Cerebellar nuclear complex (tissue), 1 donor: ENCODE measurements at places on chromosomes 3 and 15.

DNA sequence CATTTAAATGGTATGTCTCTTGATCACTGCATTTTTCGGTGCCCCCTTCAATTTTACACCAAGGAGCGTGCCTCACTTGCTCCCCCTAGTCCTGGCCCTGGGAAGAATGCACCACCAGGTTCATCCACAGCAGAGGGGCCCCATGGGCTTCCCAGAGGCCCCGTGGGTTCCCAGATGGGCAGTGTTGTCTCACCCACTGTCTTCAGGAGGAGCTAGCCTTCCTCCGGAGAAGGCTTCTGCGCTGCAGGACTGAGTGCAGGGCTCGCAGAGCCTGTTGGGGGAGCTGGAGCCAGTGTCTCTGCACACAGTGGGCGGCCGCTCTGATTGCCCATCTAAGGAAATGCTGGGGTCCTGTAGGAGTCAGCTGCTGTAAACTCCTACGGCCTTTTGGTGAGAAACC is 45.9 kb downstream of the POLR2M start:
- DNase-seq, result no peak

GRCh38 chr3:188507244-188507720 is 353.3 kb downstream of the LPP start:
- DNase-seq, result no peak

DNA sequence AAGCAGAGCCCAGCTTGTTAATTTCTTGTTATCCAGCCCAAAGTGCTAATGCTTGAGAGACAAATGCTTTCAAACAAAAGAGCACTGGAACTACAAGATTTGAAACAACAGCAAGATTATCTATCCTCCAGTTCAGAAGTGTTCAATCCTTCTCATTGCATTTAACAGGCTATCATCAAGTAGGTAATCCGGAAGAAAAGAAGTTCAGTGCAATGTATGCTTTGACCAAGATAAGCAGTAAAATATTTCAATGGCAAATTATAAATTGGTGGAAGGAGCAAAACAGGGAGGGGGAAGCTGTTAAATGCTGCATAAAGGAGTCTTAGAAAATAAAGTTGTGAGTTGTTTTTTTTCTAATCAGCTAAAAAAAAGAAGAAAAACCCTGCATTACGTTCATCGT is 8.8 kb downstream of the LRIG1 start:
- no peak for DNase-seq

- DNase-seq, result no peak
Observed at GRCh38 chr3:133930341-133930933, 34.8 kb upstream of the RAB6B start.

- DNase-seq, result peak; percentile 27
Observed at GRCh38 chr3:15332405-15333098, at the start of gene SH3BP5. Gene SH3BP5, minus strand, starts transcription at chr3:15332586. Its CDS starts 178 bp downstream, at chr3:15332408.

DNA sequence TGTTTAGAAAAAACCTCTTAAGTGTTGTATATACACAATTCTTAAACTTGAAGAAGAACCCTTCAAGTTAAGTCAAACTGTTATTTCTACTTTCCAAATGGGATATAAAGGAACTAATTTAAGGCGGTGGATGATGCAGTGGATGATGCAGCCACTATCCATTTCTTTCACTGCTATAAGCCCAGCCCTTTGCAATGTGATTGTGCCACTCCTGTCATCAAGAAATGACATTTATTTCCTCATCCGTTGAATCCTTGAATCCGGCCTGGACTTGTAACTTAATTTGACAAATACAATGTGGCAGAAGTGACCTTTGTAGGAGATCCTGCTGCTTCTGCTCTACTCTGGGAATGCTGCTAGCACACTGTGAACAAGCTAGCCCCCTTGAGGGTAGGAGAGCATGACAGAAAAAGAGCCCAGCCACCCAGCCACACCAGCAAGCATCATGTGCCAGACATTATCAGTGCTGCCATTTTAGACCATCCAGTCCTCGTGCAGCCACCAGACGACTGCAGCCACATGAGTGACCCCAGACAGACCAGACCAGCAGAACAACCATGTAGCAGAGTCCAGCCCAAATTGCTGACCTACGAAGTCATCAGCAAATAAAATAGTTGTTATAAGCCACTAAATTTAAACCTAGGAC is 47.4 kb downstream of the UACA start:
- DNase-seq, result no peak

DNA sequence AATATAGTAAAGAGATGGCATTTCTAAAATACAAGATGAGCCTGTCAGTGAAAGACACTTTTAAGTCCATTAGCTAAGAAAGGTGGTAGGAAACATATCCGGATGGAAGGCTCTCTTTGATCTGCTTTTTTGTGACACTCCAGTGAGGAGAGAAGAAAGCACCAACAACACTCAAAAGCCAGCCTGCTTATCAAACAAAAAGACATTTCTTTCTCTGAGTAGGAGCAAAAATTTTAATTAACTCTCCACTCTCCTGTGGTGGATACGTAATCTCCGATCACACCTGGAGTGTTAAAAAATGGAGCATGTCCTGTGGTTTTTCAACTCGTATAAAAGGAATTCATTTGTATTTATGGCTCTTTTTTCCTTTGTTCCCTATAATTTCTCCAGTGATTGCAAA is 65.3 kb downstream of the OXNAD1 start:
- DNase-seq, result no peak

GRCh38 chr15:96340598-96341512 is 10.4 kb downstream of the NR2F2 start:
- no peak for DNase-seq

DNA sequence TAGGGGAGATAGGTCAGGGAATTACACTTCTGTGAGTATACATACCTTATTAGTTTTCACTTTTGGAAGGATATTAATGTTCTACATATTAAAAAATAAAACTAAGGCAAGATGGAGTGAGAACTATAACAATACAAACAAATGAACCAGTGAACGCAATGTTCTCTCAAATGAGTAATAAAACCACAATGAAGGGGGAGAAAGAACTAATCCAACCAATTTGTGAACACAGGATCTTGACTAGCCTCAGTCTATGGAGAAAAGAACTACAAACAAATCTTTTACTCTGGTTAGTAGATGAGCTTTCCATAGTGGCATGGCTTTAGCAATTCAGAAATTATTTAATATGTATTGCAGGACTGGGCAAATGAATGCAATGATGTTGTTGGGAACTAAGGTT is 26.9 kb upstream of the ATOSA start:
- no peak for DNase-seq

- no peak for DNase-seq
Observed at GRCh38 chr3:52108302-52109232, 45.7 kb downstream of the POC1A start.

- DNase-seq, result no peak
Observed at GRCh38 chr15:85976986-85977385, 102.7 kb upstream of the AGBL1 start.

GRCh38 chr3:124361566-124361965 is 368.7 kb upstream of the UMPS start:
- no peak for DNase-seq

GRCh38 chr3:50237133-50237651 is 1.2 kb downstream of the GNAI2 start:
- DNase-seq, result no peak

DNA sequence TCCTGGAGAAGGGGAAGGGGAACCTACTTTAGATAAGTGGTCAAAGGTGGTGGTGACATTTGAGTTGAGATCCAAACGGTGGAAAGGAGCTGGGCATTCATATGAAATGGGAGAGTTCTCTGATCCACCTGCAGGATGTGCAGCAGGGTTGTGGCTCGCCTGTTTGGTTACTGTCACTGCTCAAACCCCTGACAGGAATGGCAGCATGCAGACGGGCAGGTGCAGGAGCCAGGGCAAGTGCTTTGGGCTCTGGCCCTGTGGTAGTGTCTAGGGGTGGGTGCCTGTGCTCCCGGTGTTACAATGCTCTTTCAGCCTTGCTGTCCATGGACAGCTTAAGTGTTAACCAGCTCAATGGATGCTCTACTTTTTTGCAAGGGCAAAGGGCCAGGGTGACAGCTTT is 18.5 kb downstream of the PAQR9 start:
- no peak for DNase-seq

GRCh38 chr15:40289140-40289775 is 6.4 kb upstream of the ANKRD63 start:
- DNase-seq, result no peak

GRCh38 chr3:188789251-188789650 is 382.5 kb upstream of the TPRG1 start:
- no peak for DNase-seq

DNA sequence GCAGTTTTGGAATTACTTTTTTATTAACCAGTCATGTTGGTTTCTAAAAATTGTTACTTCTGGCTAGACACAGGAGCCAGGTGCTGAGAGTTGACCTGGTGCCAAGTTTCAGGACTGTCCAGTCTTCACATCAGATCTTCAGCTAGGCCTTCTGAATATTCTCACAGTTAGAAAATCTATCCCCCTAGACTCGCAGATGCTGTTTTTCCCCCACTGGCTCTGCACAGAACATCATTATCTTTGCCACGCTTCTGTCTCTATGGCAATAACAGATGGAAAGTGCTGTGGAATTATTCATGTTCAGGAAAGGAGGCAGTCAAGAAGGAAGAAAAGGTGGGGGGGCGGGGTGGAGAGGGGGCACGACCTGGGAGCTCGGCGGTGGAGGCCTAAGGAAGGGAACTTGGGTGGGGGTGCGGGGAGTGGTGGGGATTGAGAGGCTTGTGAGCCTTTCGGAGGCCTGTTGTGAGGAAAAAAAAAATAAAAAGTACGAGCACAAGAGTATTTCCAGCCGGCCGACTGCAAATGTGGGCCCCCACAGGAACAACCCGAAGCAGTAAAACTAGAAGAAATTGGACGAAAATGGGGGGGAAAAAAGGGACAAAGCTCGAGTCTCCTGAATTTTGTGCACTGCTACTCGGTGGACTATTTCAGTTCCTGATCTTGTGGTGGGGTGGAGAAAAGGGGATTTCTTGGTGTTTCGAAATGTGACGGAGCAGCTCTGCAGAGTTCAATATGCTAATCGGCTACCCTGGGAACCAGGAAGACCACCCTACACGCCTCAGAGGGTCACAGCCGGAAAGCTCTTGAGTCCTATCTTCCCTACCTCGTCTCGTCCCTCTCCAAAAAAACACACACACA is 1.5 kb upstream of the SKIL start:
- DNase-seq, result no peak

DNA sequence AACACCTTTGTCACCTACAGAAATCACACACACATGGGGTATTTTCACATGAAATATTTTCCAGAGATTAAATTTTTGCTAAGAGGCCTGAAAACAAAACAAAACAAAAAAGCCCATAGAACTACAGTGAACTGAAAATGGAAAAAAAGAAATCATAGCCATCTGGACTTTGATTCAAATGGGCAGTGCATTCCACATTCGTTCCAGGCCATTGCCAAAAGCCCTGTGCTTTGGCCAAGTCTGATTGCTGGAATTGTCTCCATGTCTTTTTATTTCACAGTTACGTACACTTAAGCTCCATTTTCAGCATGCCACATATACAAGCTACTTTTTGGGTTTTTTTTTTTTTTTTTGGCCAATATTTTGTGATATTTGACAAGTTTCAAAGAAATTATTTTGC is 47.1 kb downstream of the TFG start:
- peak; percentile 50 for DNase-seq

DNA sequence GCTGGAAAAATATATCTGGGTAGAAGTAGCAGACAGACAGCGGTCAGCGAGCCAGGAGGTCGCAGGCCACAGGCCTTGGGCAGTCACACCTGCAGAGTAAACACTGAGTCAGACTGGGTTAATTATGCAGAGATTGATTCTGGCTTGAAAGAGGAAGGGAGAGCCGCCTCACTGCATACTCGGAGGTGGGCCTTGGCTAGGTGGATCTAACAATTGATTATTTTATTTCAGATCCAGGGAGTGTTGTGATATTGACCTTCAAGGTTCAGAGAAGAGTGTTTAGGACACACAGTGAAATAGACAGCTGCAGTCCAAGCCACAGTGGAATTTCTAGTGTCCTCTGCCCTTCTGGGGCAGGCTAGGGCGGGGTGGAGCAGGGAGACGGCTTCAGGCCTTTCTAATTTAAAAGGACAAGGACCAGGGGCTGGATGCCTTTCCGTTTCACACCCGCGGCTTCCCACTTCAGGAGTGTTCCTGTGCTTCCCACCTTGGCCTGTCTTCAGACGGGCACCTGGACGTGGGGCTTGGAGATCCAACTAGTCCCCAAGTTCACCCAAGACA is 237.3 kb downstream of the XXYLT1 start:
- no peak for DNase-seq
